ENCODE measurements at places on chromosomes 6 and 20.

DNA sequence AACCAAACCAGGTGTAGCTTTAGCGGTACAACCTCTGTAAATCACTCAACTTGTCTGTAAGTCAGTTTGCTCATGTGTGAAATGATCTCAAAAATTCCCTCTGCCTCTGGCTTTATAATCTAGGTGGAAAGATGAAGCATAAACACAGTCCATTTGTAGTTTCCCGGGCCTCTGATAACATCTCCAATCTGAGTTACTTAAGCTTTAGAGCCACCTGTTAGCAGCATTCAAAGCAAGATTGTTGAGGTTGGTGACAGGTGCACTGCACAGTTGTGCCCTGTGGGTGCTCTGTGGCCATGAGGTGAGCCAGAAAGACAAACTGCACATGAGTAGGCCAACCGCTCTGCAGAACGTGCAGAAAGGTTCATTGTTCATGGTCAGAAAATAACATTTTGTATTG, 53.7 kb downstream of the MOCS1 start:
- no peak for DNase-seq

DNA sequence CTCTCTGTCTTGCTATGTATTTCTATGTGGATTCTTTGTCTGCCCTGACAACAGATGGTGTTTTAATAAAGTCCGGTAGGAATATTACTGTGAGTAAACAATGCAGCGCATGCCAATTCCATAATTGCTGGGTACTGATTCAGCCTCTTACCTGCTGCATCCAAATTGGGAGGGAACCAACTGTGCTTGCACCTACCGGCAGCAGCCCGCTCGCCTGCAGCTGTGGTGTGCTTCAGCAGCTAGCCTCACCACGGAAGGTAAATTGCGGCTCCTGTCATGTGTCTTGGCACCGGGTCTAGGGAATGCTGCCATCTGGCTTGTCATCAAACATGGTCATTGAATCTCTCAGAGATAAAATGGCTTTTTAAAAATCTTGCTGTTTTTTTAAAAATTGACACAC, 704.8 kb upstream of the SLC35B3 start:
- DNase-seq = no peak

GRCh38 chr6:139955366-139956155, 581.1 kb upstream of the CITED2 start:
- no peak for DNase-seq

DNA sequence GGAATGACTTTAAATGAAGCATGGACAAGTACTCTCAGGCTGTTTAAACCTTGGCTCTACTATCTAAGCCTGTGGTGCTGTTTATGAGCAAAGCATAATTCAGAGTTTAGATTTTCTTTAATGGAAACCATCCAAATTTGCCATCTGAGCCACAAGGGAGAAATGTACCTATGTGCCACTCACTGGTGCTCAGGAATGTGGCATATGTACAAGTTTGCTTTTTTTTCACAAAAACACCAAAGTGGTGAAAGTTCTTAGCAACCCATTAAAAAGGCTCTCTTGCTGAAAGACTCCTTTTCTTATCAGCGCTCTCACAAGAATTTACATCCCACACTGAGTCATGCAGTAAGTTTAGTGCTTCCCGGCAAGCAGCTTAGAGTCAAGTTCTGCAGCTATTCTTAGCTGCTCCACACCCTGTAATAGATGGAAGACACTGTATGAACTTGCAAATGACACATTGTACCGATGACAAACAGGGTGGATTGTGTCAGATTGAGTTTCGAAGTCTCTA, 57.3 kb upstream of the MLIP start:
- no peak for DNase-seq

- no peak for DNase-seq
Observed at GRCh38 chr20:22723659-22724058, 139.3 kb upstream of the FOXA2 start.

DNA sequence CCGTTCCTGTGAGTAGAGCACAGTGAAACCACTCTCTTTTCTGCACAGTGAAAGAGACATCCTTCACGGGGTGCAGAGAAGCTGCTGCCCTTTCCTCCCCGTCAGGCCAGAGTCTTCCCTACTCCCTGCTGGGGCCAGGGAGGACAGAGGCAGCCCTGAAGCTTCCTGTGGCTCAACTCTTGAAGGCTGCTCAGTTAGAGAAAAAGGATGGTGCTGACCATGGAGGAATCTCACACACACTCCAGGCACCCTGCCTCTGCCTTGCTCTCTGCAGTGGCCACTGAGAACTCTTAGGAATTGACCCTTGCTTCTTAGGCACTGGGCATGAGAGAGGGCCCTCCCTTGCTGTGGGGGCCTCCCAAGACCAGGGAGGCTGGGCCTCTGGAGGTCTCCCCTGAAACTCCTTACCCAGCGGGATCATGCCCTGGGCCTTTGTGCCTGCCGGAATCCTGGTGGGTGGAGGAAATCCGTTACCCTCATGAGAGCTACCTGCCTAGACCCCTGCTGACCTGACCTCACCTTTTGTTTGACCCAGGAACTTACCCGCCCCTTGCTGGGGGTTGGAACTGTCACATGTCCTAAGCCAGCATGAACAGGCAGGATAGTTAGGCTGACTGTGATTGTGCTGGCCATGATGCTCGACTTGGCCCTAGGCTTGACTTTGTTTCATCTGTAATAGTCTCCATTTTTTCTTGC, 65.0 kb upstream of the CD93 start:
- DNase-seq = no peak

GRCh38 chr6:99121748-99122147, 174.0 kb upstream of the FBXL4 start:
- no peak for DNase-seq

DNA sequence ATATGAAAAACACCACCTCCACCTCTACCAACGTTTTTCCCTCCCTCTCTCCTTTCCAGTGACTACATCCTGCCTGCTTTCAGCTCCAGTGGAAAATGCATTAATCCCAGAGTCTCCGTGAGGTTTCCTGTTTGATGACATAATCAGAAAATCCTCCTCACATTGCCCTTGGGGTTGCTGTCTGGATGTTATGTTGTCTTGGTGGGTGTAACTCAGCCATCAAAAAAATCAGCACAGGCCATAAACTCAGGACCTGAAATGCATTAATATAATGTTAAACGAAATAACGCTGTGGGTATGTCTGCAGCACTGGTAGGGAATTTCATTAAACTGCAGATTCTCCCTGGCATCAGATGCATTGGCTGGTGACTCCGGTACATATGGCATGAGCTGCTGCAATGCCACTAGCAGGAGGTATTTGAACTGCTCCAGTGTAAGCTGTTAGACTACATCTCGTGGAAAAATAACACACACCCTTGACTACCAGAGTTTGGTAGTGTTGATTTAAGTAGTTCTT, 297.8 kb downstream of the PRL start:
- no peak for DNase-seq

GRCh38 chr6:29527126-29527525, 32.4 kb downstream of the UBD start:
- no peak for DNase-seq

DNA sequence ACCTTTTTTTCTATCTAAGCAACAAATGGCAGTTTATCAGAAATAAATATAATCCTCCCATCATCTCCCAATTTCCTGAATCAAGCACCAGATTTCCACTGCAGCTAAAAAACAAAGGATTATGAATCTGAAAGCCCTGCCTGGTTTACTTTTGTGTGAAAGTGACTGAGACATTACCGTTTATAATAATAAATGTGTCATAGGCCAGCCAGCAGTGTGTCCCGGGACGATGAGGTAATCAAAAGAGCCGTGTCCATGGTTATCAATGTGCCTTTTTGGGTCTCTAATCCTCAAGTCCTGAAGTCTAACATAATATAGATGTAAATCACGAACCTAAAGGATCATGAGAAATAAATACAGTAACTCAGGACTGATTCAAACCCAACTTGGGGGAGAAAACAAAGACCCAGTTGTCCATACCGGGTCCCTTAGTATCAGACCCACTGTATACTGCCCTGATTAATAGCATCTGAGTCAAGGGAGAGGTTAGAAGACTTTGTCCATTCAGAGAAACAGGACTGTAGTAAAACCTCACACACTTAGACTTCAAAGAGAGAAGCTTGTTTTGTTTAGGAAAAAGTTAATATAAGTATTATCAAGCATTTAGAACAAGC, 149.1 kb downstream of the SASH1 start:
- DNase-seq = no peak

DNA sequence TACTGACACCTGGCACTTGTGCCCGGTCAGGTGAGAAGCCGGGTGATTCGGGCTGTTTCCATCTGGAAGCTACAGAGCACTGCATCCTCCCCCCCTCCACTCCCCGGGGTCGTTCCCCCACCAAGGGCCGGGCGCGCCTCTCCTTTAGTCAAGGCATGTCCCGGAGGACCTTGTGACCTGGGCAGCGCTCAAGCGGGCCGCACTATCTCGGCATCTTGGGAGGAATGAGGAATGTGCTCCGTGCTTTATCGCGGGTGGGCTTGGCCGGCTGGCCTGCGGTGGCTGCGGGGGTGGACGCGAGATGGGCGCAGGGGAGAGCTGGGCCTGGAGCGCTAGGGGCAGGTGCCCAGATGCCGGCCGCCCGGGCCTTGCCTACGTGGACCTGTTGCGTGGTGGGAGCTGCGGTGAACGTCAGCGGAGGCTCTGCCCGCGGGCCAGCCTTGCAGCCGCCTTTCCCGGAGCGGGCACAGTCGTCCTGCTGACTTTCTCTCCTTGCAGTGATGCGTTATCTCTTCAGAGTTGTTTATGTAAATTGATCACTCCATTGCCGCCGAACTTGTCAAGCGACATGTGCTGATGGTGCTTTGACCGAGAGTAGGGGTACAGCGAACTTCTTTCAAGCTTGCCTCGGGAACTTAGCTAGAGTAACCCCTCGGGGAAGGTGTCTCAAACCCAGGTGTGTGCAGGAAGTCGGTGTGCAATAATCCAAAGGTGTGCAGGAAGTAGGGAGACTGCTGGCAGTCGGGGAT, 1.1 kb downstream of the LRRC1 start:
- no peak for DNase-seq

- DNase-seq = no peak
Observed at GRCh38 chr20:63734946-63735858, 1.3 kb upstream of the LIME1 start.

GRCh38 chr6:138957484-138957883, 30.6 kb downstream of the REPS1 start:
- peak; percentile 77 for DNase-seq

- no peak for DNase-seq
Observed at GRCh38 chr6:56746767-56747504, 104.2 kb upstream of the DST start.

GRCh38 chr20:49635166-49635565, 67.2 kb upstream of the PTGIS start:
- DNase-seq = no peak

DNA sequence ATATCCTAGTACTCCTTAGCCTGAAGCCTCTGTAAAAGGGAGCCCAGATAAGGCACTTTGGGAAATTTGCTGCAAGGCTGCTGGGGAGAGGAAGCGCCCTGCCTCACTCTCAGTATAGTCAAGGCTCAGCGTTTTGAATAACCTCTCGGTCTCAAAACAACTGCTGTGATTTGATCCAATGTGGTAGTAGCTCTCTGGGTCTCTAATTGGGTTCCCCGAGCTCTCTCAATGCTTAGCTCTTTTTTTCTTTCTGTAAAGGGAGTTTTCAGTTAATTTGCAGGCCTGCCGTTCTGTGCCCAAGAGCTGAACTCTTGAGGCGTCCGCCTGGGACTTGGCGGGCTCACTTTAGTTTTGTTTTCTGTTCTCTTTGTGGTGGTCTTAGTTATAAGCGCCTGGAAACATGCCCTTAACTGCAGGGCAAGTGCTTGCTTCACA, 41.2 kb downstream of the ZHX3 start:
- DNase-seq = no peak

- DNase-seq = no peak
Observed at GRCh38 chr6:31186052-31186734, 15.7 kb upstream of the POU5F1 start.

GRCh38 chr6:14159090-14159489, 41.5 kb downstream of the CD83 start:
- DNase-seq = no peak

DNA sequence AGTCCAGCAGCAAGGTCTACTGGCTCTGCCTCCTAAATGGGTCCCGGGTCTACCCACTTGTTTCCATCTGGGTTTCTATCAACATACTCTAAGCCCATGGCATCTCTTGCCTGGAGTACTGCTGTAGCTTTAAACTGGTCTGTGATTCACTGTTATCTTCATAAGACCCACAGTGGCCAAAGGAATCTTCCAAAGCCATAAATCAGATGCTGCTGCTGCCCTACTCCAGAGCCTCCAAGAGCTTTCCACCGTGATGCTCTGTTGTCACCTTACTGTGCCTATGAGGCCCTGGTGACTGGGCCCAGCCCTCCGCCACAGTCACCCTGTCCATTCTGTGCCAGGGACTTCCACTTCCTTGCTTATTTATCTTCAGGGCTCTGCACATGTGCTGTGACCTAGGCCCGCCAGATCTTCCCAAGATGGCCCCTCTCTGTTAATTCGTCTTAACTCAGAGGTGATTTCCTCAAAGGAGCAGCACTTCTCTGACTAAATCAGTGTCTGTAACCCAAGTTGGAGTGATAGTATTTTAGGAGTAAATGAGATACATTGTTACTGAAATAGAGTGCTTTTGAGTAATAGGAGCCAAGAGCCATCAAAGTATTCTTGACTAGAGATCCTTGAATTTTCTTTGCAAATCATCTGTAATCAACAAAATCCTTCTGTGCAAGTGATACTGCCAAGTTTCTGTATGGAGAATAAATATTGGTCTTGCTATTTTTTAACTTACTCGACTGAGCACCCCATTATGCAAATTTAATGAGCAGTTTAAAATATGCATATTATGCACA, 102.5 kb downstream of the PPP1R14C start:
- no peak for DNase-seq

DNA sequence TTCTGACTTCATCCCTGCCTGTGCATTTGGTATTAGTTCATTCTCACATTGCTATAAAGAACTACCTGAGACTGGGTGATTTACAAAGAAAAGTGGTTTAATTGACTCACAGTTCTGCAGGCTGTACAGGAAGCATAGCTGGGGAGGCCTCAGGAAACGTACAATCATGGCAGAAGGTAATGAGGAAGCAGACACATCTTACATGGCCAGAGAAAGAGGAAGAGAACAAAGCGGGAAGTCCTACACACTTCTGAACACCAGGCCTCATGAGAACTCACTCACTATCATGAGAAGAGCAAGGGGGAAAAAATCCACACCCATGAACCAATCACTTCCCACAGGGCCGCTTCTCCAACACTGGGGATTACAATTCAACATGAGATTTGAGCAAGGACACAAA, 303.9 kb downstream of the CBLN4 start:
- peak; percentile 24 for DNase-seq

GRCh38 chr20:1215386-1216170, 10.3 kb upstream of the RAD21L1 start:
- no peak for DNase-seq

- no peak for DNase-seq
Observed at GRCh38 chr6:154347981-154348380, 8.6 kb downstream of the IPCEF1 start.

DNA sequence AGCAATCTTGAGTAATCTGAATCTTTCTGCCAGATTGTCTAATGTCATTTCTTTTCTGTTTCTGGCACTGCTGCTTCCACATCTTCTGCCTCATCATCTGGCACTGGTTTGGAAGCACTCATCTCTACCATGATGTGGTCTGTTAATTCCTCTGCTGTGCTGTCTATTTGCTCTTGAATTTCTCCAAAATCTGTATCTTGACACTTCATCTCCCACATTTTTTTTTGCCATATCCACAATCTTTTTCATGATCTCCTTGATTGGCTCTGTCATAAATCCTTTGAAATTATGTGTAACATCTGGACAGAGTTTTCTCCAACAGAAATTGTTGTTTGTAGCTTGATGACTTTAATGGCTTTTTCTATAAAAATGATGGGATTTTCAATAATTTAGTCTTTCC, 417.8 kb upstream of the MANEA start:
- DNase-seq = no peak

- DNase-seq = no peak
Observed at GRCh38 chr6:128507337-128508310, 12.8 kb downstream of the PTPRK start.

GRCh38 chr6:77450924-77451323, 12.4 kb downstream of the HTR1B start:
- DNase-seq = no peak
